ENCODE measurements at places on chromosomes 16 and 17. TPM values are rescaled to one million over a fixed set of nuclear protein-coding genes. Genes with fewer than 3 reads are reported as not detected.

SLC6A4 gene
- total RNA-seq: 0.15 TPM

CAVIN1 gene
- total RNA-seq: 577 TPM

WSCD1 gene
- total RNA-seq: 3.0 TPM

GNPTG gene
- total RNA-seq: 68.6 TPM

DDX19B gene
- total RNA-seq: 17.3 TPM

RHBDL1 gene
- 1.5 TPM for total RNA-seq

TEKT5 gene
- total RNA-seq: not detected

AXIN1 gene
- 19.0 TPM for total RNA-seq

EVI2B gene
- total RNA-seq: 2.9 TPM

FBXW10 gene
- total RNA-seq: not detected

ZG16 gene
- total RNA-seq: not detected

KRT222 gene
- not detected for total RNA-seq

PITPNM3 gene
- 1.2 TPM for total RNA-seq

SHCBP1 gene
- 3.0 TPM for total RNA-seq

CD19 gene
- total RNA-seq: not detected

KRT36 gene
- not detected for total RNA-seq

KRT33A gene
- total RNA-seq: not detected

KRTAP1-5 gene
- not detected for total RNA-seq

TEKT1 gene
- not detected for total RNA-seq

CDC6 gene
- 2.2 TPM for total RNA-seq

BAHCC1 gene
- 29.2 TPM for total RNA-seq

ODF4 gene
- total RNA-seq: not detected

C16orf96 gene
- total RNA-seq: not detected

CES1 gene
- 41.6 TPM for total RNA-seq

All from cardiac ventricle fibroblast (primary cell).